NCI-H748 treated with DMSO at 0.1 percent for 48 hours (cell line): ENCODE measurements at places on chromosomes 5 and 9.

DNA sequence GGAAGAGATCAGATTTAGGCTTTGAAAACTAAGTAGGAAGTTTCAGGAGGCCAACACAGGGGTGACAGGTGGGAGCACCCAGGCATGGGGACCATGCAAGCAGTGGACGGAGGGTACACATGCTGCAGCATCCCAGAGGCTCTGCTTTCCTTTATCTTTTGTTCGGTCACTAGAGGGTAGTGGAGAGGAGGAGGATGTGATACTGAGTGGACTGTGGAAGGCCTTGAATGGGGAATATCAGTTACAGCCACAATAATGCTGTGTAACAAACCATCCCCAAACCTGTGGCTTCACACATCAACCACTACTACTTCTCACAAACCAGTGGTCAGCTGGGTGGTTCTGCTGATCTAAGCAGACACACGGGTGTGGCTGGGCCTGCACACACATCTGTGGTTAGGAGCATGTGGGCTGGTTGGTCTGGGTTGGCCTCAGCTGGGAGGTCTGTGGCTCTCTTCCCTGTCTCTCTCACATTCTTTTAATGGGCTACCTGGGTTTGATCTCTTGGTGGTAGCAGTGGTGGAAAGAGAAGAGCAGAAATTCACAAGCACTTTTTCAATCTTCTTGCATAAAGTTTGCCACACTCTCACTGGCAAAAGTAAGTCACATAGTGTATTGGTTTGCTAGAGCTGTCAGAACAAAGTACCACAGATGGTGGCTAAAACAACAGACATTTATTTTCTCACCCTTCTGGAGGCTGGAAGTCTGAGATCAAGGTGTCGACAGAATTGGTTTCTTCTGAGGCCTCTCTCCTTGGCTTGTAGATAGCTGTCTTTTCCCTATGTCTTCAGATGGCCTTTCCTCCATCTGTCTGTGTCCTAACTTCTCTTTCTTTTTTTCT is 238.7 kb downstream of the AGTPBP1 start:
- DNase-seq = no peak

- no peak for DNase-seq
Measured at GRCh38 chr9:104009826-104010225, 84.3 kb upstream of the SMC2 start.

DNA sequence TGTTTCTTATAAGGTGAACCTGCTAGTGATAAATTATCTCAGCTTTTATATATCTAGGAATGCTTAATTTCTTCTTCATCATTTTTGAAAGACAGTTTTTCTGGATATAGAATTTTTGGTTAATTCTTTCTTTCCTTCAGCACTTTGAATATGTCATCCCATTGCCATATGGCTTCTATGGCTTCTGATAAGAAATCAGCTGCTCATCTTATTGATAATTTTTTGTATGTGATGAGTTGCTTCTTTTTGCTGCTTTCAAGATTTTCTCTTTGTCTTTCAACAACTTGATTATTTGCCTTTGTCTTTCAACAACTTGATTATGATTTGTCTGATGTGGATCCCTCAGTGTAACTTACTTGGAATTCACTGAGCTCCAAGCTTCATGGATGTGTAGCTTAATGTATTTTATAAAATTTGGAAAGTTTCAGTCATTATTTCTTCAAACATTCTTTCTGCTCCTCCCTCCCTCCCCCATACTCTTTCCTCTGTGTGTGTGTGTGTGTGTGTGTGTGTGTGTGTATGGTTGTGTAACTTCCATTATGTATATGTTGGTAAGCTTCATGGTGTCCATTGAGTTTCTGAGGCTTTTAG is 243.9 kb downstream of the TLE1 start:
- DNase-seq = no peak

- no peak for DNase-seq
Measured at GRCh38 chr5:72433522-72433921, 73.7 kb downstream of the ZNF366 start.

DNA sequence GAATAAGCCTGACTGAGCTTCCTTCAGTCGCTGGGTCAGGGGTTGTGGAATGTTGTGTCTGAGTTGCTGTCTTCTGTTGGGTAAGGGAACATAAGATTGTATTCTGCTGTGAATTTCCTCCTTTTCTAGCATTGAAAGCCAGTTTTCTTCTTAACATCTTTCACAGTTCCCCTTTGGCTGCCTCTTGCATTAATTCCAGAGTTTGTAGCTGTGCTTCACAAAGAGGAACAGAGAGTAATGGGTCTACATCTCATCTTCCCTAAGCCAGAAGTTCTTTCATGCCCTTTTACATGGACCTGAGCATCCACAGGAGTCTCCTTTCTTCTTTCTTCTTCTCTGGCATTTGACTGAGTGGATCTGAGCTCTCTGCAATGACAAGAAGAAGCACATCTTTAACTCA is 686.8 kb downstream of the KCTD16 start:
- DNase-seq = no peak
